ENCODE measurements at places on chromosomes 3 and 15.

DNA sequence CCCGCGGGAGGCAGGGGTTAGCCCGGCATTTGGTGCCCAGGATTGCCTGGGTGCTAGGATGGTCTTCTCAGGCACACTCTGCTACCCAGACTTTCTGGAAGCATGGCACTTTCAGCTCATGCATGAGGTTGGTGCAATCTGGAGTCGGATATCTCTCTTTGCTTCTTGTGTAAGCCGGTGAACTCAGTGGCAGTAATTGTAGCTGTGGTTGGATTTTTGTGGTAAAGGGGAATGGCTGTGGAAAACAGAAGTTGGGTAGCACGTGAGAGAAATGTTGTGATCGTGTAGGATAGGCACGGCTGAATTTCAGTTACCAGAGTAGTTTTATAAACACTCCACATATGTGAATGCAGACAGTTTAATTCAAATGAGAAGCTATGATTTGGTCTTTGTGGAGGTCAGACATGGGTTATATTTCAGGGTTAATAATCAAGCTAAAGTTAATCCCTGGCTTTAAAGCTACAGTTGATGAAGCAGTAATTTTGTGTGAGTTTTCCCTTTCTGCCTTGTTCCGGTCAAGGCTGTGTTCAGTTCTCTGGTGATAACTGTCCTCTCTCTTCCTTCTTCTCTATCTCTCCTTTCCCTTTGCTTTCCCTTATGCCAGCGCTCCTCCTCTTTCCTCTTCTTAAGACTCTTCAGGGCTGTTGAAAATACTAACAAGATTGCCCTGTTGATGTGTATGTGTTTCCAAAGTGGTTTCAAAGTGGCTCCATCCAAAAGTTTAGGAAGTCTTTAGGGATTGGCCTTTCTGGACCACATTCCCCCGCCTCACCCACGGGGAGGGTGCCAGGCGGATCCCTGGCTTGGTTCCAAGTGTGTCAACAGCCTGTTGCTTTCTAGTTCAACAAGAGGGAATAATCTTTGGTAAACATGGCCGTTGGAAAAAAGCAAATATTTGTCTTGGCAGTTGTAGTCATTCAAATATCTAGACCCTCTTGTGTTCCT is 404.6 kb upstream of the C2CD4B start:
- DNase-seq = peak; percentile 4

GRCh38 chr3:29643034-29643425 is 362.2 kb downstream of the RBMS3 start:
- DNase-seq = no peak

DNA sequence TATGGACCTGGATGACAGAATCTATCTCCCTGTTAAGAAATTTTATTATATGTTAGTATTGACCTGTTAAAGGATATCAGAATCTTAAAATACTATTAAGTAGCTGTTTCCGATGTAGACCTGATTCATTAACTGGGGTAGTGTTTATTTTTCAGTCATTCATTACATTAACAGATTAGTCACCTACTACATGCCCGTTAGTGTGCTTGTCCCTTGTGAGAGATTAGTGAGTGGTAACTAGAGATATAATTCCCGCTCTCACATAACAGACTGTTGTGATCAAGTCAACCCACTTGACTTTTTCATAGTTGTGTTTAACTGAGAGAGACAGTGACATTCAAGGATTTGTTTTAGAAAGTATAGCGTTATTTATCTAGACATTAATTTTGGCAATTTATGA is 166.8 kb downstream of the TCF12 start:
- no peak for DNase-seq

GRCh38 chr3:13072600-13073325 is 466 bp downstream of the IQSEC1 start:
- DNase-seq = no peak

- DNase-seq = no peak
These were observed 295.9 kb upstream of the UBE2E2 start for GRCh38 chr3:22907161-22907780.

GRCh38 chr15:58309963-58310928 is 121.5 kb upstream of the LIPC start:
- no peak for DNase-seq

DNA sequence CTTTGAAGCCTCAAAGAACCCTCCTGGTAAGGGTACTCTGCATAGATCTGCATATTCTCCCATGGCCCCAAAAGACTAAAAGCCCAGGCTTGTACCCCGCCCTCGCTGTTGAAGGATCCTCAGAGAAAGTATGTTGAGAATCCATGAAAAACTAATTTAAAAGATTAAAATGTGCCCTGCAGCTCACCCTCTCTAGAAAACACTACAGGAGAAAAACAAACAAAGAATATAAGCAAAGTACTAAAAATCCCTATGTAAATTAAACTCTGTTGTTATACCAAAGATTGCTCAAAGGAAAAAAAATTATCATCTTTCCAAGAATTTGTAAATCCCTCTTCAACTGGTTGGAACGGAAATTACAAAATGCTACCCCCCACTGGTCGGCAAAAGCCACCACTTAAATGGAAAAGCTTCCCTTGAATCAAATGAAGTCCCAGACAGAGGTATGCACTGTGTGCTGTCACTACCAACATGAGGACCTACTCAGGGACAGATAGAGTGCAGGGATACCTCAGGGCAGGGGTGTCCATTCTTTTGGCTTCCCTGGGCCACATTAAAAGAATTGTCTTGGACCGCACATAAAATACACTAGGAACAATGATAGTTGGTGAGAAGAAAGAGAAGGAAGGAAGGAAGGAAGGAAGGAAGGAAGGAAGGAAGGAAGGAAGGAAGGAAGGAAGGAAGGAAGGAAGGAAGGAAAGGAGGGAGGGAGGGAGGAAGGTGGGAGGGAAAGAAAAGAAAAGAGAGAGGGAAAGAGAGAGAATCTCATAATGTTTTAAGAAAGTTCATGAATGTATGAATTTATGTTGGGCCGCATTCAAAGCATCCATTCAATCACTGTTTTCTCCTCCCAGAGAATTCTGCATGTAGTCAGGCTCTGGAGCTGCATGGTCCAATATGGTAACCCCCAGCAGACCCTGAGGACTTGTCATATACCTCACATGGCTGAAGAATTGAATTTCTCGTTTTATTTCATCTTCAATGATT is 88.1 kb downstream of the MAGI1 start:
- DNase-seq = no peak
